ENCODE measurements at places on chromosomes 2 and 18. TPM values are rescaled to one million over a fixed set of nuclear protein-coding genes. Genes with fewer than 3 reads are reported as not detected.

DCC gene
- under 0.01 TPM for total RNA-seq

GPR45 gene
- total RNA-seq = not detected

KCNS3 gene
- total RNA-seq = 1.3 TPM

EMX1 gene
- not detected for total RNA-seq

HJURP gene
- 2.6 TPM for total RNA-seq

Measured in hair follicle dermal papilla cell (primary cell).